ENCODE measurements at places on chromosomes 2 and 18.

GRCh38 chr2:152472481-152472887 lies 137.5 kb downstream of the FMNL2 start:
- no peak for ATAC-seq

DNA sequence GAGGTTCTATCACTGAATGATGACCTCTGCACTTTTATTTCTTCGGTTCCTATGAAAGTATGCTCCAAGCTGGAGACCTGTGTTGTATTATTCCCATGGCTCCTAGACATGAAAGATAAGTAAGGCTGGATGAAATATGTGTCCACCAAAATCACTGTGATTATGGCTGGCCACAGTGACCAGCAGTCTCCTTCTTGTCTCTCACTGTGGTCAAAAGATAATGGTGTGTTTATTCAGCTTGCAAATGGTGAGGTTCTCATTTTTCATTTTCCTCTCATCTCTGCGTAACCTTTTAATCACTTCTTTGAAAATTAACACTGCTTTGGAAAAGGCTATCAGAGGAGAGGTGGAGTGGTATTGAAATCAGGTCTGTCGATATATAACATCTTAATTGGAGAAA lies 107.8 kb upstream of the DAPL1 start:
- ATAC-seq, result no peak

GRCh38 chr2:59532808-59533207 lies 1020.6 kb downstream of the BCL11A start:
- no peak for ATAC-seq

DNA sequence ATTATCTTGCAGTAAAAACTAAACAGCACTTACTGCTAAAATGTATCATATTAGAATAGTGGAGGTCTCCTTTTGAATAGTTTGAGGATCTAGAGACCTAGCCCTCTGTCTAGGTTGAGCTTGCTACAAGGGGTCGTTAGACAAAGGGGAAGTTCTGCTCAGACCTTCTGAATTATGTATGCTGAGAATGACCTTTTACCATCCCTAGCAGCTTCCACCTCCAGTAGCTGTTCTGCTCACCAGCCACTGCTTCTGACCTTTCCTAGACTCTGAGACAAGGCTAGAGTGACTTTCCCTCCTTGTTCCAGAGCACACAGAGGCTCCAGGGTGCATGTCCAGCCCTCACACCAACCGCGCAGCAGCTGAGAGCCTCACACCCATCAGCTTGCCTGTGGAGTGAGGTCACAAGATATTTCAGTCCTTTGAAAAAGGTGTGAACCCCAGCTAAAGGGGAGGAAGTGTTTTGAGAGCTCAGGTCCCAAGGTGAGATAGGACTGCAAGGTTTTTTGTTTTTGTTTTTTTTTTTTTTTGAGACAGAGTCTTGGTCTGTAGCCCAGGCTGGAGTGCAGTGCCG lies 289.3 kb upstream of the TNP1 start:
- ATAC-seq, result no peak

DNA sequence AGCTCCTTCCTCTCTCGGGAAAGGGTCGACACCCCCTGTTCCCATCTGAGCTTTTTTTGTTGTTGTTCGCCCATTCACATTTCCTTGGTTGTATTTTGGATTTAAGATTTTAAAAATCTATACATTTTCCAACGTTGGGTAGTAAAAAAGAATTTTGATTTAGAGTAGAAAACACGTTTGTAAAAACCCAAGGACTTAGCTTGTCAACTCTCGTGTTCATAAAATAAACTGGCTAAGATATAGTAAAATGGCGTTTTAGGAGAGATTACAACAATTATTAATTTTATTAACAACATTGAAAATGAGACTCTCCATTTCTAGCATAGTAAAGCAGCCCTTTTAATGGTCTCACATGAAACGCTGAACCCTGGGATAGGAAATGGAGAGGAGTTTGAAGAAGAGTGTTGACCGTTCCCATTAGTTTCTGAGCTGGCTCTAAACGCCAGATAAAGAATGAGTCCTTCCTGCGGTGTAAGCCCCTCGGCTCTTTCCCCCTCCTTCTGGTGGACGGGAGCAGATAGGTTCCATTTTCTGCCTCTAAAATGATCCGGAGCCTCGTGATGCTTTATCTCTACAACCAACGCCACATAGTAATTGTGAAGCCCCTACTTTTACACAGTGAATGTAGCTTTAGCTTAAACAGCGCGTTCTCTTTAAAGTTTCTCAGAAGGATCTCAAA lies 24.0 kb upstream of the ZNF516 start:
- no peak for ATAC-seq

DNA sequence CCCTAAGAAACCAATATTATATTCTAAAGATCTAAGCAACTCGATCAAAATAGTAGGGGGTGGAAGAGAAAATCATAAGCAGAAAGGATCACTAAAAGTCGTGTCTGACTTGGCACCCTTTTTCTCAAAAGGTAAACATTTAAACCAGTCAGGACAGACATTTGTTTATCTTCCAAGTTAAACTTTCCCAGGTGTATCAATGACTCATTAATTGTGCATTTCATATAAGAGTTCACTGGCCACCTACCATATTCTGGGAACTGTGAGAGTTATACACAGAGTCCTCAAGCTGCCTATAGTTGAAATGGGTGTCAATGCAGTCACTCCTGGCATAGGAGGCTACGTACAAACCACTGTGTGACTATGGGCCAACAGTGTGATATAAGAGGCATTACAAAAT lies 4.8 kb upstream of the ACVR1 start:
- no peak for ATAC-seq

DNA sequence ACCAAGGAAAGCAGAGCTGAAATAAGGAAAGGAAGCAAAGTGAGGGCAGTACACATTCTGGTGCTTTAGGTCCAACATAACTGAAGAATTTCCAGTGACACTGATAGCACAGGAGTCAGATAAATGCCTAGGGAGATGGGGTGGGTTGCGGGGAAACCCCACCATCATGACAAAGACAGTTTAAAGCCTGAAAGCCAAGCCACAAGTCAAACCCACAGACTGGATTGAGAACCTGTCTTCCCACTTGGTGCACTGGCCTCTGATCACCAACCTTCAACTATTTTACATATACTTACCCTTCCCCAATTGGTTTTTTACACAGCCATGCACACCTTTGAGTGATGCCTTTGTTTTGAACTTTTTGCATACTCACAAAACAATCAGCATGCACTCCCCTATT lies 22.2 kb upstream of the PDK1 start:
- no peak for ATAC-seq

DNA sequence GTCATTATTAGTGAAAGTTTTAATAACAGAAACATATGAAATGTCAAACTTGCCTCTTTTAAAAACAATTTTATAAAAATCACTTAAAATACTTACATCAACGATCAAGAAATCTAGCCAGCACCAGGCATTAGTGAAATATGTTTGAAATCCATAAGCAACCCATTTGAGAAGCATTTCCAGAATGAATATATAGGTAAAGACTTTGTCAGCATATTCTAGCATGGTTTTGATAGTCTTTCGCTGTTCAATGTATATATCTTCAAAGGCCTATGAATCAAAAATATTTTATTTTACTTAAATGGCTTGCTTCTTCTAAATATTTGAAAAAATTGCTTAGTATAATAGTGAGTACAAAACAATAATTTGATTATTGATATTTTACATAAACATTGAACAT lies 91.1 kb downstream of the SCN3A start:
- no peak for ATAC-seq

- ATAC-seq, result no peak
These were observed 67.7 kb downstream of the TWIST2 start for GRCh38 chr2:238915596-238915995.

- peak; percentile 39 for ATAC-seq
These were observed 7.0 kb upstream of the NDUFV2 start for GRCh38 chr18:9095297-9096006.

DNA sequence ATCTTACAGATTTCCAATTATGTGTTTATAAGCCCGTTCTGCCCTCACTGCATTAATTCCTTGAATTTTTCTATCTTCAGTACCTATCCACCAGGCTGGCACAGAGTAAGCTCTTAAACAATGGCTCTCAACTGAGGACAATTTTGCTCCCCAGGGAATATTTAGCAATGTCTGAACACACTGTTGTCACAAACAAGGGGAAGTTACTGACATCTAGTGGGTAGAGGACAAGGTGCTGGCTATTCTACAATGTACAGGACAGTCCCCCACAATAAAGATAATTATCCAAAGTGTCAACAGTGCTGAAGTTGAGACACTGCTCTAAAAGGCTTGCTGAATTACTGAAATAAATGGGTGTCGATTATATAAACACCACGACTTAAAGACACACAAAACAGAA lies 5.0 kb downstream of the NDUFS1 start:
- no peak for ATAC-seq

- ATAC-seq, result no peak
These were observed 46.2 kb downstream of the EMILIN2 start for GRCh38 chr18:2893056-2893455.

DNA sequence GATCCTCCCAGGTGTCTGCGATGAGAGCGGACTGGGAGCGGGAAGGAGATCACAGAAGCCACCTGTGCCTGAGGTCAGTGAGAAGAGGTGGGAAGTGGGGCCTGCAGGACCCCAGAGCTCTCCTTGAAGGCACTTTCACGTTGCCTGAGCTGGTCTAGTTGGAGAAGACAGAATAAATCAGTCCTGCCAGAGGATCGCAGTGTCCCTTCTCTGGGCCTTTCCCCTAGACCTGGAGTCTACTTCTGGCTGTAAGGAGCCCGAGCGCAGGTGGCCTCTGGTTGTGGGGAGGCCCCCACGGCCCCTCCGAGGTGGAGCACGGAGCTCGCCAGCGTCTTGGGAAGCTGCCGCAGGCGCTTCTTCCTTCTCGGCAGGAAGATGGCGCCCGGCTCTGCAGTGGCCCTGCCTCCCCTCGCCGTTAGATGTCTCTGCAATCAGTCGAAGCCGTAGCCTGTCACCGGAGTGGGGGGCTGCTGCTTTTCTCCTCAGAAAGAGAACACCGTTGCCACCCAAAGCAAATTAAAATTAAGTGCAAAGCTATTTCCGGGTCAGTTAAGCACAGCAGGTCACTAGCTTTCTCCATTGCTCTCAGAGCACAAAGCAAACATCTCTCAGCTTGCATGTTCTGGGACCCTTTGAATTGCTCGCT lies 212.0 kb upstream of the MYT1L start:
- no peak for ATAC-seq

GRCh38 chr2:219722276-219722879 lies 94.9 kb downstream of the SLC4A3 start:
- peak; percentile 75 for ATAC-seq

DNA sequence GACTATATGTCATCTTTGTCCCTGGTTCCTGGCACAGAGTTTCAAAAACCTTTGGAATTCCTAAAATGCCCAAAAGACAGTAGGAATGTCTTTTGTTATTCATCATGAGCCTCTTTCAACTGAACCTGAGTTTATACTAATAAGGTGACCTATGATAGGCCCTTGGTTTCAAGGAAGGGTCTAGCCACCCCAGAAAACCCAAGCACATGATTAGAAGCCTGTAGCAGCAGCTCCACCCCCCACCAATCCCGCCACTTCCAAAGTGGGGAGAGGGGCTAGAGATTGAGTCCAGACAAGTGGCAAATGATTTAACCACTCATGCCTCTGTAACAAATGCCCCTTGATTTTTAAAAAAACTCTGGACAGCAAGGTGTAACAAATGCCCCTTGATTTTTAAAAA lies 56.8 kb downstream of the ADD2 start:
- no peak for ATAC-seq

- ATAC-seq, result no peak
These were observed 18.3 kb upstream of the LNPK start for GRCh38 chr2:176020400-176020799.

DNA sequence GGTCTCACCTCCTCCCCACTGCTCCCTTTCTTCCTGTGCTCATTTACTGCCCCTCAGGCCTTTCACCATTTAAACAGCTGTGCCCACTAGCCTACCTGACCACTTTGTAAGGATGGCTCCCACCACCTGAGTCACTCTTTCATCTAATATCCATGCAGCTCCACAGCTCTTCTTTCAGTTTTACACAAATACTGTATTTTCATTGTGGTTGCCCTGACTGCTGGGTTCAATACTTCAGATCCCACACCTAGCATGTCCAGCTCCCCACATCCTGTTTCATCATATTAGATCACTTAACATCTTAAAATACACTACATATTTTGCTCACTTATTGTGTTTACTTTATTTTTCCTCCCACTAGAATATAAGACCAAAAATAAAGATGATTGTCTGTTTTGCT lies 1110.6 kb downstream of the TSN start:
- ATAC-seq, result no peak

- no peak for ATAC-seq
These were observed 130.6 kb downstream of the CLIP4 start for GRCh38 chr2:29245742-29246382.

GRCh38 chr2:126657148-126657635 lies 1.2 kb downstream of the GYPC start:
- peak; percentile 13 for ATAC-seq

- ATAC-seq, result no peak
These were observed 796.1 kb downstream of the EPHA4 start for GRCh38 chr2:220775856-220776488.

DNA sequence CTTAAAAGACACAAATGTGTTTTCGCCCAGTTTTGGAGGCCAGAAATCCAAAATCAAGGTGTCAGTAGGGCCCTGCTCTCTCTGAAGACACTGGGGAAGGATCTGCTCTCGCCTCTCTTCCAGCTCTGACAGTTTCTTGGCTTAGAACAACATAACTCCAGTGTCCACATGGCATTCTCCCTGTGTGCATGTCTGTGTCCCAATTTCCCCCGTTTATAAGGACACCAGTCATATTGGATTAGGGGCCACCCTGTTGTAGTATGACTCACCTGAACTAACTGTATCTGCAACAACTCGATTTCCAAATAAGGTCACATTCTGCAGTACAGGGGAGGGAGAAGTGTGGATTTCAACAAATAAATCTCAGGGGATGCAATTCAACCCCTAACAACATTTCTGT lies 263.2 kb downstream of the SS18 start:
- ATAC-seq, result no peak
